Activated naive CD4-positive, alpha-beta T cell treated with Interleukin-2 at 50 U/mL for 16 hours (primary cell): ENCODE measurements at places on chromosomes 4 and X.

- DNase-seq, result no peak
These were observed 15.0 kb downstream of the BCLAF3 start for GRCh38 chrX:19975845-19976244.

- no peak for DNase-seq
These were observed 212.9 kb downstream of the CBR4 start for GRCh38 chr4:168797194-168797593.

- DNase-seq, result no peak
These were observed 11.2 kb downstream of the BLTP1 start for GRCh38 chr4:122163301-122163700.

DNA sequence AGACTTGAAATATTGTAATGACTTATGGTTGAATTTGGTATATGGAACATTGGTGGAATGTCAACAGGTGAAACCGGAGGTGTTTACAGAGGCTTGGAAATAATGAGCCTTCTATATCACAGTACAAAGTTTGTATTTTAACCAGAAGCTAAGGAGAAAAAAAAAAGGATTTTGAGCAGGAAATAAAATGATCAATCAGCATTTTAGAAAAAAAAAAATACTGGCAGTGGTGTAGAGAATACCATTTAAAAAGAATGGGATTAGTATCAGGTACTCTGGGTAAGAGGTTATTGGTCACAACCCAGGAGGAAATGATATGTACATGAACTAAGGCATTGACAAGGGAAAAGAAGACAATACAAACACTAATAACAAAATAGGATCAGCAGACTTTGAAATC is 587.1 kb upstream of the HTR2C start:
- DNase-seq, result no peak

DNA sequence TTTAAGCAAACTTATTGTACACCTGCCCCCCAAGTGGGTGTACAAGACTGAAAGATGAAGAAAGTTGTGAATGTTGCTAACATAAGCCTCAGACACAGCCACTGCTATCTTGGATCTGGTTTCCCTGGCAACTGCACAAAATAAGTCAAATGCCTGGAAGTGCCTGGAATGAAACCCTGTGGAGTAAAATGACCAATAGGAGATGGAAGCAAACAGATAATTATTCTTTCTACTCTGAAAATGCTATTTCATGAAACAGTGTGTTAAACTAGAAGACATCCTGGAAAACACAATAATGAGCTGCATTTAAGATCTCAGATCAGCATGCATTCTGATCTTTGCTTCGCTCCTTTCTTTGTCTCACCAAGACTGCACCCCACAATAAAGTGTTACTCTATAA is 1016.0 kb downstream of the ARAP2 start:
- no peak for DNase-seq

GRCh38 chr4:95181996-95182306 is 366.8 kb downstream of the UNC5C start:
- DNase-seq, result no peak

- DNase-seq, result no peak
These were observed 121.8 kb upstream of the AP1S2 start for GRCh38 chrX:15976396-15976795.

- DNase-seq, result no peak
These were observed 125.4 kb downstream of the ATXN3L start for GRCh38 chrX:13194291-13195103.

DNA sequence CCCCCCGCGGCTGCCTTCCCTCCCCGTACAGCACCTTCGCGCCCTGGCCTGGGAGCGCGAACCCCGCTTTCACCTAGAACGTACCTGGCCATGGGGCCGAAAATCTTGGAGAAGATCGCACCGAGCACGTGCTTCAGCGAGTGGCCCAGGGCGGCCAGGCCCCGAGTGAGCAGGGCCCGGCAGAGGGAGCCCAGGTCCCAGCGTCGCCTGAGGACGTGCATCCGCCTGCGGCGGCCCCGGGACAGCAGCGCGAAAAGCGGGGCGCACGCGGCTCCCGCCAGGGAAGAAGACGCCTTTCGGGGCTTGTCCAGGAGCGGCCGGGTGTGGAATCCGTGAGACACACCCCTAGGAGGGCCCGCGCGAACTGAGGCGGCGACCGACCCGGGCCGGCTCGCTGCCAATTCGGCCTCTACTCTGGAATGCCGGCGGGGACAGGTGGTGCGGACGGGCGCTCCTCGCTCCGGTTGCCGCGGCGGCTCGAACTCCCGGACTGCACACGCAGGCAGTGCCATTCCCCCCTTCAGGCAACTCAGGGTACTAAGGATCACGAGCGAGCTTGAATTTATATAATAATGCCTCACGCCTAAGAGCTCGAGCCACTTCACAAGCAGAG is at the start of gene HS6ST2:
TSS of gene HS6ST2 (minus strand) at position 539 of the 613 bp plus-strand sequence.
- DNase-seq, result no peak

DNA sequence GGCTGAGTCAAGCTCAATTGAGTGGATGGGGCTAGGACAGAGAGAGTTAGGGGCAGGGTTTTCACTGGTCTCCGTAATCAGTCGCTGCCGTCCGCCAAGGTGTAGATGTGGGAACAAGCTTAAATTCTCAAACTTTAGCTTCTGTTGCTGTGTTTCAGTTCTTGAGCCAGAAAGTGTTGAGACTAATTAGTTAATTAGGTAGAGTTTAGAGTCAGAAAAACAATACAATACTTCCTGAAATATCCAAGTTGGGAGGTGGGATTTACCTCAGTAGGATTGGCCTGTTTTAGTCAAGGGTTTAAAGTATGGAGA is 1.1 kb upstream of the UBE2D3 start:
- DNase-seq, result no peak

DNA sequence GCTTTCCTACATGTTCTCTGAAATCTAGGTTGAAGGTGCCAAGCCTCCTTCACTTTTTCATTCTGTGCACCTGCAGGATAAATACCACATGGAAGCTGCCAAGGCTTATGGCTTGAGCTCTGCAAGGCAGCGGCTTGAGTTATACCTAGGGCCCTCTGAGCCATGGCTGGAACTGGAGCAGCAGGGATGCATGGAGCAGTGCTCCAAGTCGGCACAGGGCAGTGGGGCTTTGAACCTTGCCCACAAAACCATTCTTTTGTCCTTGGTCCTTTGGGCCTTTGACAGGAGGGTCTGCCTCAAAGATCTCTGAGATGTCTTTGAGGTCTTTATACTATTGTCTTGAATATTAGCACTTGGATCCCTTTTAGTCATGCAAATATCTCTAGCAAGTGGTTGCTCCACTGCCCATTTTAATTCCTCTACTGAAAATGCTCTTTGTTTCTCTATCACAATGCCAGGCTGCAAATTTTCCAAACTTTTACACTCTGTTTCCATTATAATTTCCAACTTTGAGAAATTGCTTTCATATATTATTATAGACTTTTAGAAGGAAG is 536.2 kb upstream of the KLHL4 start:
- no peak for DNase-seq

DNA sequence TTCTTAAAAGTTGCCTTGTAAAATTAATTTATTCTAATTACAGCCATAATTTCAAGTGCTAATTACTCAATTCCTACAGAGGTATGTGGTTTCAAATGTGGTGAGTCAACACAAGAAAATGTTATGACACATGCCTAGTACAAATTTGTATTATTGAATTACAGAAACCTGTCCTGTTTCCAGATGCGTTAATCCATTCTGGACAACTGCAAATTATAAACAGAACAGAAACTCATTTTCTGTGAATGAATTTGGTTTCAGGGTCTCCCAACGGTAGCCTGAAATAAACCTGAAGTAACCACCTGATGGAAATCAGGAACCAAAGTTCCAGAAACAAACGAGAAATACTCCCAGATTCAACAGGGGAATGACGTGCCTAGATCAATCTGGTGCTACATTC is 328.6 kb upstream of the F9 start:
- no peak for DNase-seq
